ENCODE measurements at places on chromosomes 7 and 10.

DNA sequence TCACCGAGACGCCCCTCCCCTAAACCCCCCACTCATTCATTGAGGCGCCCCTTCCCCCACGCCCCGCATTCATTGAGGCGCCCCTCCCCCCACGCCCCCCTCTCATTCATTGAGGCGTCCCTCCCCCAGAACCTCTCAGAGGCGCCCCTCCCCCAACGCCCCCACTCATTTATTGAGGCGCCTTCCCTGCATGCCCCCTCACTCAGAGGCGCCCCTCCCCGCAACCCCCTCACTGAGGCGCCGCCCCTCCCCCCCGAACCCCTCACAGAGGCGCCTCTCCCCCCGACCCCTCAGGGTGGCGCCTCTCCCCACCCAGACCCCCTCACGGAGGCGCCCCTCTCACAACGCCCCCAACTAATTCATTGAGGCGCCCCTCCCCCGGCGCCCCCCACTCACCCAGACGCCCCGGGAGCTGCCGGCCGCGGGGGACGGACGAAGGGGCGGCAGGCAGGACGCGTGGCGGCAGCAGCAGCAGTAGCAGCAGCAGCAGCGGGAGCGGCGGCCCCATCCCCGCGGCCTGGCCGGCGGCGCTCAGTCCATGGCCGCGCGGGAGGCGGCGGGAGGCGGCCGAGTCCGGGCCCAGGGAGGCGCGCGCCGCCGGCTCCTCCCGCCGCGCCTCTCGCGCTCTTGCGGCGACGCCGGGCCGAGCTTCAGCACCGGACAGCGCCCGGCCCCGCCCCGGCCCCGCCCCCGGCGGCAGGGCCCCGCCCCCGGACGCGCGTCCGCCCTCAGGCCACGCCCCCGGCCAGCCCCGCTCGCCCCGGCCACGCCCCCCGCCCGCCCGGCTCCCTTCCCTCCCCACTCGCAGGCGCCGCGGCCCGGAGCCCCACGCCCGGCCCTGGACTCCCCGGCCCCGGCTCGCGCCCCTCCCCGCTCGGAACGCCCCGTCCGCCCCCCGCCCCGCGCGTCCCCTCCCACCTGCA, at the start of gene PTPRN2:
TSS of gene PTPRN2 (minus strand) at position 662 of the 923 bp plus-strand sequence.
- DNase-seq: peak; percentile 76

DNA sequence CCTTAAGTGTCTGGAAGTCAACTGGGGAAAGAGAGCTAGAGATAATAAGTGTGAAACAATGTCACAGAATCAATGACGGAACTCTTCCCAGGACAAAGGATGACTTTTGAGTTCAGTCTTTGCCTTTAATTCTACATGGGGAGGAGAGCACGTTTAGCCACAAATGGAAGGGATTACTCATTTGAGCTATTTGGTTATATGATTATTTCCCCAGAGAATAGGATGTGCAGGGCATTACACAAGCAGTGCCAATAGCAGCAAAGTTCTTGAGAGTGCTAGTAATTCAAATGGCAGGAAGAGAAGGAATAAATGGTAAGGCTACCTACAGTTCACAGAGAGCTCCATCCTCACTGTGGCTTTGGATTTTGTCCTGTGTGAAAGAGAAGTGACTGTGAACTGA, 6.0 kb downstream of the EGFR start:
- no peak for DNase-seq

DNA sequence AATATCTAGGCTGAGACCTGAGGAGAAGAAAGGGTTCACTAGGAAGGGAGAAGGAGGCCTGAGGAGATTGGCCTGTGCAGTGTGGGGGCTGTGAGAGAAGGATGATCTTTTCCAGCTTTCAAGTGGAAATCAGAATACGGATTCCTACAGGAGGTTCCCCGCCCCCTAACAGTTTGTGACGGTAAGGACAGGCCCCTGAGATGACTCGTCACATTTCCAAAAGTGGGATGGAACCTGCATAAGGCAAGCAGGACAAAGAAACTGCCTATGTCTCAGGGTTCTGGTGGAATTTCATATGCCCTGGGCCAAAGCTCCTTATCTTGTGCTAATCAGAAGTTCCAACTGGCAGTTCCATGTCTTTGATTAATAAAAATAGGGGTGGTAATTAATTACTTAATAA, 275.6 kb downstream of the SNX10 start:
- no peak for DNase-seq

DNA sequence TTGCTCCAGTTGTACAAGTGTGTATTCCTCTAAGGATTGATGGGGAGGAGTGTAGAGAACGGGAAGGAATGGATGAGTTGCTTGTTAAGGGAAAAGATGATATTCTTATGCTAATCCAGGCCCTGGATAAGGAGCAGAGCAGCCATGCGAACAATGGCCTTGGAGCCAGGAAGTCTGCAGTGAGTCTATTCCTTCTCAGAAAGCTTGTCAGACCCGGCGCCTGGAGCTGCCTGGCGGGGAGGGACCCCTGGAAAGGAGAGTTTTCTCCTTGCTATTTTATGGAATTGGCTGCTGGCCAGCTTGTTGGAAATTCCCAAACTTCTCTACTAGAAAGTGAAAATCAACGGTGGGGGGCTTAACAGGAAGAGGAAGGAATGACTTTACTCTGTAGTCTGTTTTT, 89.1 kb downstream of the MMRN2 start:
- peak; percentile 54 for DNase-seq

- DNase-seq: peak; percentile 59
These were observed 9.9 kb downstream of the ZNF511 start for GRCh38 chr10:133318494-133319127.

DNA sequence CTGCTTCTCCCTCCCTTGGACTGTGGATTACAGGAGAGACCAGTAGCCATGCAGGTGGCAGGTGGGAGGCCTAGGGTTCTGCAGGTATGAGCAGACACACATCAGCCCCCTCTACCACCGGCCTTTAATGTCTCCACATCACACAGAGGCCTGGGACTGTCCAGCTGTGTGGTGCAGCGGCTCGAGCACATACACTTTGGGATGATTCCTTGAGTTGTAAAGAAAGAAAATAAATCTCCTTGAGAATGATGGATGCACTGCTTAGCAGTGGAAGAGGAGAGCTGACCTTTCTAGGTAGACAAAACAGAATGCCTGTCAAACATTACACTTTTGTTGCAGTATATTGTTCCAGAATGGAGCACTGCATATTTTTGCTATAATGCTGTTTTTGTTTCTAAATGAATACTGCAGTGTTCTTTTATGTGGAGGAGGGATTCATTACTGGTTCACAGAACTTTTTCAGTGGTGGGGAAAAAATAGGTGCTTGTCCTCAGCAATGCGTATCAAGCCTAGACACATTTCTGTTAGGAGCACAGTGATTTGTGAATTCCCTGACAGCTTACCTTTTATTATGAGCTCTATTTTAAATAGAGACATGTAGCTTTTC, 66.0 kb downstream of the PTPRE start:
- DNase-seq: no peak

DNA sequence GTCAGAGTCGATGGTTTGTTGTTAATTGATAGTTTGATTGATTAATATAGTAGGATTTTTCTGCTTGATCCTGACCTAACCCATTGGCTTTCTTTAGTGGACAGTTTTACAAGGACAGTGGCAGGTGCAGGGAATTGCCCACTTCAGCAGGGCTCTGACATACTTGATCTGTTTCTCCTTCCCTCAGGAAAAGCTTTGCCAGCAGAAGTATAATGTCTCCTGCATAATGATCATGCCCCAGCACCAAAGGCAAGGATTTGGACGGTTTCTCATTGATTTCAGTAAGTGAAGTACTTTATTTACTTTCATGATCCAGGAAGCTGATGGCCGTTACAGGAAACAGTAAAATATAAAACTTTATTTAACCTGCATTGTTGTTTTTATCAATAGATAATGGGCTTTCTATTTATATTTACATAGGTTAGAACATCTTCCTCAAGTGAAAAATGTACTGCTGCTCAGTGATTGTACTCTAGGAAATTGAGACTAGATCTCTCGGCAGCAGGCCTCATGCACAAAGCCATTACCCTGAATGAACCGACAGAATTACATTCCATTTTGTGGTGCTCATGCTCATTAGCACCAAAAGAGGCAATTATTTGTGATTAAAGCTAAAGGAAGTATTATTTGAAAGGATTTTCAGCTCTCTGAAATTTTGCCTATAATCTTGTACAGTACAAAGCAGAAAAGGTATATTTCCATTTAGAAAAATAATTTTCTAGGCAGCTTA, 122.5 kb upstream of the SAMD8 start:
- peak; percentile 11 for DNase-seq

DNA sequence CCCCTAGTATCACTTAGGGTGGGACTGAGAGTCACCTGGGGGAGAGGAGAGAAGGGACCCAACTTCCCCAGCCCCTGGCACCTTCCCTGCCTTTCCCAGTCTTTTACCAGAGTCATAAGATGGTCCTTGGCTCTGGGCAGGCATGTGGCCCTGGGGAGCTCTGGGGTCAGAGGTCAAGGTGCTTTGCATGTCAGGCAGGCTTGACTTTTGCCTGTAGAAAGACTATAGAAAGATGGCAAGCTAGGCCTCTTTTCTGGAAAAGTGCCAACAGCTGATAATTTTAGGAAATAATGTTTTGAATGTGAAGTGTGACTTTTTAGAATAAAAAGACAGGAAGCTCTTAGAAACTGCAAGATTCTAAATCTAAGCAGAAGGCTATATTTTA, 67.5 kb downstream of the MKI67 start:
- no peak for DNase-seq

- DNase-seq: no peak
These were observed 3.9 kb upstream of the PYROXD2 start for GRCh38 chr10:98418665-98419468.

DNA sequence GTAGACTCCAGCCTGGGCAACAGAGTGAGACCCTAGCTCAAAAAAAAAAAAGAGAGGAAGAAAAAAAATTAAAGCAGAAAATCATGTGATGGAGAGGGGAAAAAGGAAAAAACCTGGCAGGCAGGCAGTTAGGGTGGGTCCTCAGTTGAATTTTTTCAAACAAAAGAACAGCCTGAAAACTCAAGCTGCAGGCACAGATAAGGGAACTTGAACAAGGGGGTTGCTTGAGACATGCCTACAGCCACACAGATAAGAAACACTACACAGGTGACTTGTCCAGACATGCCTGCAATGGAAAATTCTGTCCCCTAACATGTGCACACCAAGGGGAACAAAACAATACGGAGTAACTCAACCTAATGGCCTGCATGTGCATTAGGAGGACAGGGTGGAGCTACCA, 19.2 kb downstream of the VIM start:
- DNase-seq: no peak
